Glomerular endothelial cell (primary cell): ENCODE measurements at places on chromosomes 1 and 21. TPM values are rescaled to one million over a fixed set of nuclear protein-coding genes. Genes with fewer than 3 reads are reported as not detected.

DNA sequence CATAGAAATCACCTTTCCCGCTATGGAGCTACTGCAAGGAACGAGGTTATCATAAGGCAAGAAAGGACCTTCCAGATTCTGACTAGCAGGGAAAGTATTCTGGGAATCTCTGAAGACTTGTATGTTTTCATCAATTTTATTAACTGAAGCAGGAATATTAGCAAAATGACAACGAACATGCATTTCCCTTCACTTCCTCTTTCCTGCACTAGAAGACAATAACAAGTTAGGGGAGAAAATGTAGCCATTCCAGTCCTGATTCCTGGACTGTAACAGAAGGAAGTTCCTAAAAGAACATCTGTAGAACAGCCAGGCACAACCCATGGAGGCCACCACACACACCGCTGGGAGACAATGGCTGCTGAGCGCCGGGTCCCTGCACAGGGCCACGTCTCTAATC lies 106.8 kb downstream of the RAVER2 start:
- DNase-seq, result peak; percentile 25

DNA sequence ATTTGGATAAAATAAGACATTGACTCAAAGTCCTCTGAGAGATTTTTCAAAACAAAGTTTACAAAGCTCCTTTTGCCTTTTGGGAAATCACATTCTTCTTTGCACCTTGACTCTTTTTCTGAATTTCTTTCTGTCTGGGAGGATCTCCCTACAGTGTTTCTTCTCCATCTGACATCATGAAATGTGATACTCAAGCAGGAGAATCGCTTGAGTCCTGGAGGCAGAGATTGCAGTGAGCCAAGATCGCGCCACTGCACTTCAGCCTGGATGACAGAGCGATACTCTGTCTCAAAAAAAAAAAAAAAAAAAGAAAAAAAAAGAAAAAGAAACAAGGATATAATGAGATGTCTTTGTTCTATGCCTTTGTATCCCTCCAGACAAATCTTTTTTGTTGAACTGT lies 13.3 kb upstream of the GRIK1 start:
- DNase-seq, result no peak

PLA2G2D gene
- total RNA-seq, result not detected in 2 replicates

EXO1 gene
- 3.8 and 4.3 TPM in 2 replicates for total RNA-seq

HOOK1 gene
- total RNA-seq, result 0.23 and 1.6 TPM in 2 replicates

HEYL gene
- total RNA-seq, result 0.44 and 0.82 TPM in 2 replicates

GRCh38 chr1:151891512-151891911 lies 17.8 kb downstream of the THEM4 start:
- no peak for DNase-seq

DNA sequence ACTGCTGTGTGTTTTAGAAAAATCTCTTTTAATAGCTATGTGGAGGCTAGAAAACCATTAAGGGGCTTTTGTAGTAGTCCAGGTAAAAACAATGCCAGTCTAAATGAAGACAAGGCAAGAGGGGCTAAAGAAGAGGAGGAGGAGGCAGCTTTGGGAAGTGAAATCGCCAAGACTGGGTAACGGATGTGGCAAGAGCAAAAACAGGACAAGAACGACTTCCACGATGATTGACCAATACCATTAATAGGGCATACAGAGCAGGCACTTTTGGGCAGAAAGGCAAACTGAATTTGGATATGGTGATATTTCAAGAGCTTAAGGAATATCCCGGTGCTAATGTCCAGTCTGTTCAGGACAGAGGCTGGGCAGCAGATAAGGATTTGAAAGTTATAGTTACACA lies 22.0 kb downstream of the COA6 start:
- DNase-seq, result no peak

- no peak for DNase-seq
These were observed 29.8 kb downstream of the PGM1 start for GRCh38 chr1:63622849-63623566.

DNA sequence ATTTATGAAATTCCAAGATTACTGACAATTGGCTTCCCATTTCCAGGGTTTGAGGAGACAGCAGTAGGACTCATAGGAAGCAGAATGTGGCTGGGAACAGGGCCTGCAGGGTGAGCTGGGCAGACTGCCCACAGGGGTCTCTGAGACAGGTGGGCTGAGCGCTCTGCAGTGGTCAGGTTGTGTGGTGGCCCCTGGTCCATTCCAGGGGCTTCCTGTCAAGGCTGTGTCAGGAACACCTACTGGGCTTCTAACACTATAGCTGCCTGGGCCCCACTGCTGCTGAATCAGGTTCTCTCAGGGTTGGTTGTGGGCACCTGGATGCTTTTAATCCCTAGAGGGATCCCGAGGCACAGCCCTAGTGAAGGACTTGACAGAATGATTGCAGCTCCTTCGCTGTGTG lies 72.1 kb downstream of the BACE2 start:
- no peak for DNase-seq

DNA sequence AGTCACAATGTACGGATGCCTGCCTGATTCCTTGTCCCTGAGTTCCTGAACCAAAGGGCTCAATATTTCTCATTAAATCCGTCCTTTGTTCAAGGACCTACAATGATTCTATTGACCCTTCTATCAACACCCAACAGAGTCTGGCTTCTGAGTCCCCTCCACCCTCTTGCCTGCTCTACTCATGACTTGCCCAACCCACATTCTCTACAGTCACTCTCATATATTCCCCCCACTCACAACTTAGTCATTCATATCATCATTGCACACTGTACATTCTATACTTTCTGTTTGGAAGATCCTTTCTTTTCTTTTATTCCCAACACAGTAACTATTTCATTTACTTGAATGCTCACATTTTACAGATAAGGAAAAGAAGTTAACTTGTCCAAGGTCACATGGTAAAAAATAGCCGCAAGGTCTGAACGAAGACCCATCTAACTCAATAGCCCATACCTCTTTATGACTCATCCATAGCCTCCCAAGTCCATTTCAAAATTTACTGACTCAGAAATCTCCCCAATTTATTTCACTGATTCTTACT lies 3.6 kb downstream of the OTUD7B start:
- no peak for DNase-seq

RPTN gene
- total RNA-seq, result not detected in 2 replicates

DNA sequence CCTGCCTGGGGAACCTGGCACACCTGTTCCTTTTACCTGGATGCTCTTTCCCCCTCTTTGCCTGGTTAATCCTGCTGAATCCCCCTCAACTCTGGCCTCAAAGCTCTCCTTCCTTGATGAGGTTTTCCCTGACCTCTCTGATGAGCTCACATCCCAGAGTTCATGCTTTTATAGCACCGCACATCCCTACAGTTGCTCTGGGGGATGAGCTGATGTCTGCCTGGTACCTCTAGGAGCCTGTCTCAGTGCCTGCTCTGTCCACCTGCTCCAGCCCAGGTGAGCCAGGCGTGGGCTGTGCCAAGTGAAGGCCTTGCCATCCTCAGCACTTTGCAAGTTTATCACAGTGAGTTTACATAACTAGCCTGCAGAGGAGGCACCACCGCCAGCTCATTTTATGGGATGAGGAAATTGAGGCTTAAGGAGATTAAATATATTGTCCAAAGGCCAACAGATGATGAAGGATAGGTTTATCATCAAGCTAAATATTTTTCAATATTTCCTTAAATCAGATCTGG lies 58.6 kb upstream of the TMPRSS2 start:
- DNase-seq, result no peak

DNA sequence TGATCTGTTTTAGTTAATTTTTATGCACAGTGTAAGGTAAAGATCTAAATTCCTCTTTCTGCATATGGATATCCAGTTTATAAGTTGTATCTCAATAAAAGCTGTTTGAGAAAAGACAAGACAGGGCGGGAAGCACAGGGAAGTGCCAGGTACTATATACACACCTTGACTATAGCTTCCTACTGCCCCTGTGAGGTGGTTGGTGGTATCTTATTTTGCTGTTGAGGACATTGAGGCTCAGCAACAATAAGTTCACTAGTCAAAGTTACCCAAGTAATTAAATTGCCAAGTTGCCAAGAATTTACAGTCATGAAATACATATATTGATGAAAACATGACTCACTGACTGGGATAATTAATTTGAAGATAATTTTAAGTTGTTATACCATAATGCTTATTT lies 109.1 kb downstream of the CD247 start:
- no peak for DNase-seq

- DNase-seq, result no peak
These were observed 116.3 kb upstream of the OLIG2 start for GRCh38 chr21:32909393-32909792.

DNA sequence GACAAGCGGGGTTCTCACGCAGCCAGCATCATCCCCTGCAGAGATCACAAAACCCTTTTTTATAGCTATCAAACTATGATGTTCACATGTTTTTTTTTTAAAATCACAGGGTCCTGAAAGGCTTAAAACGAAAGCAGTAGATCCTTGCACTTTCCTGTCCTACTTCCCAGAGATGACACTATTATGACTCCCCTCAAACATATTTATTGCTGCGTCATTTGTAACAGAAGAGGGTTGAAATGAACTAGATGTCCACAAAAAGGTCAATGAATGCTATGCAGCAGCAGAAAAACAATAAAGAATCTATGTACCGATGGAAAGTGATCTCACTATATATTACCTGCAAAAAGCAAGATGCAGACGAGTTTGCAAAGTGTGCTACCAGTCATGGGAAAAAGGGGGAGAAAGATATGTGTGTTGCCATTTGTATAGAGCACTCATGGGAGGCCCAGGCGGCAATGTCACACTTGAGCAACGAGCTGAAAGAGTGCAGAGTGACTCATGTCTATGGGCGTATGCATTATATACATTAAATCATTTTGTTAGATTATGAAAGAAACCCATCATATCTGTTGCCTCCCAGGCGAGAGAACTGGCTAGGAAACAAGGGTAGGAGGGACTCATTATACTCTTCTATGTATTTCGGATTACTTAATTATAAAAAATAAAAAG lies 68.9 kb upstream of the PARP1 start:
- DNase-seq, result no peak

DNA sequence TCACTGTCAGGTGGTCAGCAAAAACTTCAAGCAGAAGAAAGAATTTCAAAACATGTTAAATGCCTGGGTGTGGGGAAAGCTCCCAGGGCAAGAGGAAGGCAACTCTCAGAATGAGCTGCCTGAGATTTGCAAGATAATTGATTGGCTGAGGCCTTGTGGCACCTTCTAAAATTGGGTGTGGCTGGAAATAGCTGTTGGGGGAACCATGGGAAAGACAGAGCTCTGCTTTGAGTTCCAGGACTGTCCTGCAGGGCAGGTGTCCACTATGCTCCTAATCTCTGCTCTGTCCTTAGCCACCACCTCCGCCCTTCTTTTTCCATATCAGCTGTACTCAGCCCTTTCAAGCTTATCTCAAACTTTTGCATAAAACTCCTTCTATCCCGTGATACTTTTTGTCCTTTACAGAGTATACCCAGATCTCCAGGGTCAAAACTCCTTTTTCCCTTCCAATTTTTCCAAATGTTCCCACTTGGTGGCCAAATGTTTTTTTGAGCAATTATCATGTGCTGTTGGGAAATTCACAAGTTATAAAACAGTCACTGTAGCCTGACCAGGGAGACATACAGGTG lies 23.8 kb upstream of the PPP2R5A start:
- DNase-seq, result no peak

SLAMF7 gene
- total RNA-seq, result not detected in 2 replicates

DNA sequence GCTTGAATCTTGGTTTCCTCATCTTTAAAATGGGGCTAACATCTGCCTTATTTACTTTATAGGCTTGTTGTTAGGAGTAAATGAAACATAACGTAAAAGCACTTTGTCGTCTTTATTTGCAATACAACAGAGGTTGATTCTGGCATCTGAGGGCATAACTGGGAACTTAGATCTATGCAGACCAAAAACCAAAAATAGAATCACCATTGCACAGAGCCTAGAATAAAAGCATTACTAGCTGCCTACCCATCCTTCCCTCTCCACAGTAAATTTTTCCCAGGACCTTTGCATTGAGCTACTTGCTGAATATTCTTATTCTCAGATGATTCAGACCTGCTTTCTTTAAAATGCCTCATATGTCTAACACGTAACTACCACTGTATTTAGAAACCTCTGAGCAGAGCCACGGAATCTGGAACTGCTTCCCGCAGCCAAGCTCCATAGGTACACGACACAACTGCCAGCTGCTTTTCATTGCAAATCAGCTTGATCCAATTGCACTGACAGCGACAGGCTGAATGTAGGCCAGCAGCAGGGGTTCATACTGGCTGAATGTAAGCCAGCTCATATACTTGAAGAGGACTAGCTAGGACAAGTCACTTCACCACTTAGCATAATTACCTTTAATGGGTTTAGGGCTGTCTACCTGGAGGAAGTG lies 33.2 kb upstream of the SERBP1 start:
- no peak for DNase-seq

GRCh38 chr1:26015358-26015757 lies 6.2 kb upstream of the EXTL1 start:
- no peak for DNase-seq

PBX1 gene
- total RNA-seq, result 8.7 and 11.5 TPM in 2 replicates

DNA sequence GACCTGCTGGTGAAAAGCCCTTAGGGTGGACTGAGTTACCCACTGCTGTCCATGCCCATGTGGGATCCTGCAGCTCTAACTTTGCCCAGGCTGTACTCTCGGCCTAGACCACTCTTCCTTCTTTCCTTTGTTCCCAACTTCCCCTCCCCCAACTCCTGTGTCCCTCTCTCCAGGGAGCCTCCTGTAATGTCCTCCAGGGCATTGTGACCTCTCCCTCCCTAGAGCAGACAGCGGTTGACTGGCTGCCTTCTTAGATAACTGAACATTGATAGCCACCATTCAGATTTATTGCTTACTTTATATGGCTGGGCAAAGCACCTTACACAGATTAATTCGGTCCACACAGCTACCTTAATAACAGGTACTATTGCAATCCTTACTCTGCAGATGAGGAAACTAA lies 5.0 kb downstream of the RUNX1 start:
- no peak for DNase-seq

GRCh38 chr1:40927781-40928180 lies 51.7 kb upstream of the CTPS1 start:
- DNase-seq, result no peak

DNA sequence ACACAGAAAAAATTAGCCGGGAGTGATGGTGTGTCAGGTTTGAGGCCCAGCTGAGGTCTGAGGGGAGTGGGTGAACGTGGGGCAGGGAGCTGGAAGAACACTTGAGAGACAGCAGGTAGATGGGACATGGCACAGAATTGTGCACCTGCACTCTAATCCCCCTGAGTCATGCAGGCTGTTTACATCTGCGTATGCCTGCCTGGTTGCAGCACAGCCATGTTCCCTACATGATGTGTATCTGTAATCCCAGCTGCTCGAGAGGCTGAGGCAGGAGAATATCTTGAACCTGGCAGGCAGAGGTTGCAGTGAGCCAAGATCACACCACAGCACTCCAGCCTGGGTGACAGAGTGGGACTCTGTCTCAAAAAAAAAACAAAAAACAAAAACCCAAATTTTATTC lies 44.8 kb downstream of the ATP5PO start:
- DNase-seq, result no peak

GRCh38 chr1:85201340-85202091 lies 700 bp upstream of the SYDE2 start:
- no peak for DNase-seq

DNA sequence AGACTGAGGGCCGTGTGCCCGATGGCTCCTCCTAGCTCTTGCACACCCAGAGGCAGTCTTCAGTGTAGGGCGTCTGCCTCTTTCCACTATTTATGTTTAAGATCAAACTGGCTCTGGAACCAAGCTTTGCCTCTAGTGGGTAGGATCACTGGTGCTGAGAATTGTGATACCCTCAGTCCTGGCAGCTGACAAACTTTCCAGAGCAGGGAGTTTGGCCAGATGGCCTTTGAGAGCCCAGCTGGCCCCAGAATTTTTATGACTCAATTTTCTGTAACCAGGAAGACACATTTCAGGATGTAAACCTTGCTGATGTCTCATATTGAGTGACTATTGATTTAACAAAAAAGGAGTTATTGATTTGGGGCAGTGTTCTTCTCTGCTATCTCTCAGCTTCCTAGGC lies 6.7 kb downstream of the COQ8A start:
- DNase-seq, result no peak

GRCh38 chr1:66291531-66291864 lies 242.5 kb upstream of the SGIP1 start:
- no peak for DNase-seq
